ENCODE measurements at places on chromosomes 3 and 15.

GRCh38 chr3:60399292-60399691 is 852.0 kb downstream of the FHIT start:
- no peak overlapping the region for H3K4me3 ChIP-seq
- H3K27me3 ChIP-seq: no peaks in the 10 kb centered on the region
- H3K27ac ChIP-seq: no peak overlapping the region
- no peaks in the 10 kb centered on the region for H3K36me3 ChIP-seq

DNA sequence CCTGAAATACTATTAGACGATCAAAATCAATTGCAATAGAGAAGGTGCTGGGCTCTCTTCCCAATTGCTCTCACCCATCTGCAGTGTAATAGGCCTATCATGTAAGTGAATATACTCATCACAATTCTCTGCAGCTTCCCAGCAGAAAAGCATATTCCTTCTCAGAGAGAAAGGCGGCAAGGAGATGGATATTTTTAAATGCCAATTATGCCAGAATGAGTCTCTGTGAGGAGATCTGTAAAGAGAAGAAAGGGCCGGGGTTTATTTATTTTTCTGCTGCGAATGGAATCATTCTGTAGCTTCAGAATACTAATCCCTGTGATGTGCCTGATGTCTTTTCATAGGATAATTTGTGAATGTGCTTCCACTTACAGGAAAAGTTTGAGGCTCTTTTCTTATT is 112.0 kb downstream of the APBA2 start:
- no peaks in the 10 kb centered on the region for H3K4me1 ChIP-seq
- no peaks in the 10 kb centered on the region for H3K27me3 ChIP-seq
- no peak overlapping the region for H3K27ac ChIP-seq
- DNase-seq: no peak
- H3K4me3 ChIP-seq: no peak overlapping the region

GRCh38 chr3:157127831-157128767 is 31.8 kb downstream of the CCNL1 start:
- H3K36me3 ChIP-seq: no peaks in the 10 kb centered on the region
- peaks cover 8% of the 10 kb centered on the region for H3K4me1 ChIP-seq
- DNase-seq: peak; percentile 78
- no peaks in the 10 kb centered on the region for H3K27me3 ChIP-seq

DNA sequence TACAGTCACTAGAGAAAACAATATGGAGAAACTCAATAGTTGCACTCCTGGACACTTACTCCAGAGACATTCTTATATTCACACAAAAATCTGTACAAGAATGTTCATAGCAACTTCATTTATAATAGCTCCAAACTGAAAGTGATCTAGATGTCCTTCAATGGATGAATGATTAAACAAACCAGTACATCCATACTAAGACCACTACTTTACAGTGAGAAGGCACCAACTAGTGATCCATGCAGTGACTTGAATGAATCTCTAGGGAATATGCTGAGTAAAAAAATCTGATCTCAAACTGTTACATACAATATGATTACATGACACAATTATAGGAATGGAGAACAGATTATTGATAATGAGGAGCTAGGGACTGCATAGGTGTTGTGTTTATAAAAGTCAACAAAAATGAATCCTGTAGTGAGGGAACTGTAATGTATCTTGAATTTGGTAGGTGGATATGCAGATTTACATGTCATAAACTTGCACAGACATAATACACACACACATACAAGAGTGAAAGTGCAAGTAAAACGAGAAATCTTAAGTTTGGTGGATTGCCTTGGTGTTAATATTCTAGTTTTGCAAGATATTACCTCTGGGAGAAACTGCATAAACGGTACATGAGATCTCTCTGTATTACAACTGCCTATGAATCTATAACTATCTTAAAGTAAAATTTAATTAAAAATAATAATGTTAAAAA is 85.7 kb downstream of the SPATA16 start:
- H3K27me3 ChIP-seq: no peaks in the 10 kb centered on the region
- no peaks in the 10 kb centered on the region for H3K36me3 ChIP-seq
- H3K27ac ChIP-seq: no peak overlapping the region
- no peaks in the 10 kb centered on the region for H3K4me1 ChIP-seq
- H3K4me3 ChIP-seq: no peak overlapping the region

DNA sequence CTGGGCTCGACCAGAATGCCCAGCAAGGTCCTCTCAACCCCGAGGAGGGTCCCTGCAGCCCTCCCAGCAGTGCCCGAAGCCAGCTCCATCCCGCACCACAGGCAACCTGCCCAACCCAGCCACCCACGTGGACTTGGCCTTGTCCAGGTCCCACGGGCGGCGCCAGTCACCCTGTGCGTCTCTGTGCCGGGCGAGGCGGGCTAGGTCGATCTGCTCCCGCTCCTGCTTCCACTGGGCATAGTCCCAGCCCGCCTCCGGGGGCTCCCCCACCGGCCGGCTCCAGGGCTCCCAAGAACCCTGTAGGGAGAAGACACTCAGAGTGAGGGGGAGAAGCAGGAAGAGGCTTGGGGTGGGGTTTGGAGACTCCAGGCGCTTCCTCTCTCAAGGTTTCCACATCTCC is 3.1 kb downstream of the CCDC9B start:
- H3K36me3 ChIP-seq: no peaks in the 10 kb centered on the region
- no peak overlapping the region for H3K4me3 ChIP-seq
- peak; percentile 50 for DNase-seq
- peaks cover 7% of the 10 kb centered on the region for H3K4me1 ChIP-seq
- H3K27ac ChIP-seq: peak overlapping the region; percentile 97
- H3K27me3 ChIP-seq: no peaks in the 10 kb centered on the region

- no peak for DNase-seq
- H3K27ac ChIP-seq: no peak overlapping the region
- H3K27me3 ChIP-seq: no peaks in the 10 kb centered on the region
- no peaks in the 10 kb centered on the region for H3K36me3 ChIP-seq
- H3K4me1 ChIP-seq: no peaks in the 10 kb centered on the region
Measured at GRCh38 chr3:12620729-12621128, 43.2 kb downstream of the RAF1 start.

DNA sequence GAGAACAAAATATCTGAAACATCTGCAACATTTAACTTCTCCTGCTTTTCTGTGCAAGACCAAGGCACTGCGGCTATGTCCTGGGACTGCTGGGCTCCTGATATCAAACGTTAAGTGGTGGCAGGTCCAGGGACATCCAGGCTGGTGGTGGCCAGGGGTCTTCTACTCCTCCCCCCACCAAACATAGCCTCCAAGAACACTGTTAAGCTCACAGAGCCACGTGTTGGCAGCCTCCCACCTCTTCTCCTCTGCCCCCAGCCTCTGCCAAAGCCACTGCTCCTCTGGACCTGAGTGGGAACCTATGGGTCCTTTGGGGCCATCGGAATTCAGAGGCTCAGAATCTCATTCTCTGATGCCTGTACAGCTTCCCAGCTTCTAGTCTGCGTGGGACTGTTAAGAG is 325.7 kb downstream of the ARRDC4 start:
- no peaks in the 10 kb centered on the region for H3K36me3 ChIP-seq
- no peak overlapping the region for H3K4me3 ChIP-seq
- H3K4me1 ChIP-seq: no peaks in the 10 kb centered on the region
- DNase-seq: no peak
- no peaks in the 10 kb centered on the region for H3K27me3 ChIP-seq

DNA sequence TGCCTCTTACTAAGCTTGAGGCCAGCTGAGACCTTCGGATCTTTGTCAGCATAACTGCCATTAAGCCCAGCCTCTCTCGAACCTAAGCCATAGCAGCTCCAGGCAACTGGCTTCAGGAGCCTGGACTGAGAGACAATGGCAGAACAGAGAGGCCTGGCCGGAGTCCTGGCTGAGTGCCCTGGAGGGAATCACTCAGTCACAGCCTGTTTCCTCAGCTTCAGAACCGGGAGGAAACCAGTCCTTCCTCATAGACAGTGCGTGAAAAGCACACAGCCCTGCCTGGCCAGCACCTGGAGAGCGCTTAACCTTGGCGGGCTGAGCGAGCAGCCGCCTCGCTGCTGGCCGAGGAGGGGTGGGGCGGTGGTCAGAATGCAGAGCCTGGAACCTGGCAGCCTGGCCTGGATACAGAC is 21.6 kb downstream of the RNU5B-1 start:
- no peaks in the 10 kb centered on the region for H3K36me3 ChIP-seq
- DNase-seq: peak; percentile 26
- no peak overlapping the region for H3K4me3 ChIP-seq
- no peaks in the 10 kb centered on the region for H3K4me1 ChIP-seq
- H3K27ac ChIP-seq: no peak overlapping the region

DNA sequence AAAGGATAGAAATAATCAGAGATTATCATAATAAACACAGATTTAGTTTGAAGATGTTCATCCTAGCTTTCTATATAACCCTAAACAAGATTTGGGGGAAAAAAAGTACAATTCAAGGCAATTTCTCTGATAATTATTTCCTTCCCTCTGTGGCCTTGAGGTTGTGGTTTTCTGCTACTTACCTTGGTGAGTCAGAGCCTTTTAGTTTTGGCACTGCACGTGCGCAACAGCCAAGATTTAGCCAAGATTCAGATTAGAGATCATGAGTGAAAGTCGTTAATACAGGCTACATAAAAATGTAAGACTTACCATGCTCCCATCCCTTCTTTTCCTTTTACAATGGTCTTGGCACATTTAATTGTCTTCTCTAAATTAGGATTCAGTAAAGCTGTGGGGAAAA is 6.7 kb downstream of the LYZL4 start:
- no peak for DNase-seq
- no peak overlapping the region for H3K4me3 ChIP-seq
- H3K4me1 ChIP-seq: no peaks in the 10 kb centered on the region
- no peaks in the 10 kb centered on the region for H3K27me3 ChIP-seq
- H3K27ac ChIP-seq: no peak overlapping the region

GRCh38 chr3:99620976-99621375 is 17.4 kb upstream of the COL8A1 start:
- H3K27ac ChIP-seq: no peak overlapping the region
- no peaks in the 10 kb centered on the region for H3K4me1 ChIP-seq
- no peaks in the 10 kb centered on the region for H3K27me3 ChIP-seq
- H3K4me3 ChIP-seq: no peak overlapping the region
- DNase-seq: no peak

- no peaks in the 10 kb centered on the region for H3K4me1 ChIP-seq
- H3K27me3 ChIP-seq: no peaks in the 10 kb centered on the region
- H3K4me3 ChIP-seq: no peak overlapping the region
- DNase-seq: no peak
Measured at GRCh38 chr15:45372041-45372995, 6.0 kb downstream of the GATM start.

DNA sequence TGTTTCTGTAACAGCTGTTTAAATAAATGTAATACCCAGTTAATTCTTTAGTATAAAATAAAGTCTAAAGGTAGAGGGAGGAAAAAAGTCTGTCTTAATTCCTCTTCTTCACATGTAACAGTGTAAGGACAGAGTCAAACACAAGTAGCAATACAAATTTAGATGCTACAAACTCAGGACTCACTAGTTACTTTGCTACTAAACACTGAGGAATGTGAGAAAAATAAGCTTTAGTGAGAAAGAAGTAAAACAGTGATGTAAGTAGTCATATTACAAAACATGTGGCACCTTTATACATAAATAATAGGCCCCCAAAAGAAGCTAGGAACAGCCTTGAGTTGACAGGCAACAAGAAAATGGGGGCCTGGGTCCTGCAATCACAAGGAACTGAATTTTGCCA is 113.0 kb downstream of the TBC1D5 start:
- no peak for DNase-seq
- H3K4me3 ChIP-seq: no peak overlapping the region
- H3K27ac ChIP-seq: no peak overlapping the region

- no peak overlapping the region for H3K27ac ChIP-seq
- no peaks in the 10 kb centered on the region for H3K4me1 ChIP-seq
- no peak overlapping the region for H3K4me3 ChIP-seq
- H3K27me3 ChIP-seq: no peaks in the 10 kb centered on the region
- H3K36me3 ChIP-seq: no peaks in the 10 kb centered on the region
Measured at GRCh38 chr3:10331320-10331719, 10.4 kb upstream of the SEC13 start.

GRCh38 chr3:190385731-190386688 is 2.0 kb upstream of the CLDN16 start:
- no peak for DNase-seq
- no peaks in the 10 kb centered on the region for H3K27me3 ChIP-seq
- H3K27ac ChIP-seq: no peak overlapping the region

- no peak overlapping the region for H3K27ac ChIP-seq
- no peaks in the 10 kb centered on the region for H3K4me1 ChIP-seq
- no peak for DNase-seq
- H3K4me3 ChIP-seq: no peak overlapping the region
Measured at GRCh38 chr15:51675234-51675633, 6.1 kb upstream of the SCG3 start.

DNA sequence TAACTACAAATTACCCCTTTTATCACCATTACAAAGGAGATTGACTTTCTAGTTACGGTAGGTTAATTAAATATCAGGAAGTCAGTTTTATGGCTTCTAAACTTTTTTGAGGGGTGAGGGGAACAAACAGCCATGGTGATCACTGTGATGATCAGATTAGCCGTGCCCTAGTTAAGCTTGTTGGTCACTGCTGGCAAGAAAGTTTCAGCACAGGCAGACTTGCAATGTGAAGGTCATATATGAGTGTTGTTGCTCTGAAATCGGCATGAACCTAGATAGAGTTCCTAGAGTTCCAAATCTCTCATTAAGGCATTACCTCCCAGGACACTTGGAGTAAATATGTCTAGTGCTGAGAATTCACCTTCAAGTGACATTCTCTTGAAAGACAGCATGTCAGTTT is 156.6 kb downstream of the GHSR start:
- H3K27me3 ChIP-seq: no peaks in the 10 kb centered on the region
- H3K36me3 ChIP-seq: no peaks in the 10 kb centered on the region
- no peak overlapping the region for H3K4me3 ChIP-seq
- DNase-seq: no peak

DNA sequence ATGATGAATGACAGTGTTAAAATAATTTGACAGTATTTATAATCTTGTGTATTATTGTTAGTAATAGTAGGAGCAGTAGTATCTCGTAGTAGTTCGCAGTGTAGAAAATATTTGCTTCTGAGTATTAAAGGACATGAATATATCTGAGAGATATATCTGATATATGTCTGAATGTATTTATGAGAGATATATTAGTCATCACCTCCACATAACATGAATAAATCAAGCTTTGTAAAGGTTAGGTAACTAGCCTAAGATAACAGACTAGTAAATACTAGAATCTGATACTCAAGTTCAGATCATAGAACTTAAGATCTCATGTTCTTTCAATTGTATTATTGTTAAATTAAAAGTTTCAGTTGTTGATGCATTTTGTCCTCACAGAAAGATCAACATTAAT is 130.5 kb downstream of the UBE2E2 start:
- H3K36me3 ChIP-seq: no peaks in the 10 kb centered on the region
- H3K4me1 ChIP-seq: no peaks in the 10 kb centered on the region
- no peaks in the 10 kb centered on the region for H3K27me3 ChIP-seq
- DNase-seq: no peak
- H3K27ac ChIP-seq: no peak overlapping the region
